ENCODE measurements at places on chromosomes 12 and 14.

DNA sequence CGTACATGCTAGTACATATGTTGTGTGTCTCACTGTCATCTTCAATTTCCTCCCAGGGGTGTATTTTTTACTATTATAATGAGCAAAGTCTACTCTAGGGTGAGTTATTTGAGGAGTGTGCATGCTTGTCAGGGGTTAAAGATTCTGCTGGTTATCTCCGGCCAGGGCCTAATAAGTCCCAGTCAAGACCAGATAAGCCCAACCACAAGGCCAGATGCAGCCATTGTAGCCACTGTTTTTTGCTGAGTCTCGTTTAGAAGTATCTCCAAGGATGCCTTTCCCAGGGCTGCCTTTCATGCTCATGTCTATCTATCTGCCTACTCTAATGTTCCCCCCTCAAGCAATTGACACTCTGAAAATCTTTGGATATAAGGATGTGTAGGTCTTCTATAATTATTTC, 300.5 kb downstream of the IPO8 start:
- DNase-seq: no peak

DNA sequence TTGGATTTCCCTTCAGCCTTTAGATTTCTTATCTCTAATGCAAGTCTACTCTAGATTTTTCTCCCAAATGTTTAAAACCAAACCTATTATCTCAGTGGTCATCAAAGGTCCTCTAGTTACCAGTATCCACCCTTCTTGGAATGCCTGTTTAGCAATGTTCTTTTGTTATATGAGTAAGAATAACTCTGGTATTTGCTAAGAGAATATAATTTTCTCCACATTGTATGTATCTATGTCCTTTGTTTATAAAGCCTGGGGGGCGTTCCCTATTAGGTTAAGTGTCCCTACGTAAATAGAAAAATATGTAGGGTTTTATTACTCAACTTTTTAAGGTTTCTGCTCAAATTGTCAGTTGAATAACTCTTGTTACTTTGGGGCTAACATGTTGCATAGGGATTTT, 27.3 kb downstream of the PPM1A start:
- no peak for DNase-seq

GRCh38 chr12:18676996-18677588, 60.7 kb downstream of the PLCZ1 start:
- DNase-seq: no peak

DNA sequence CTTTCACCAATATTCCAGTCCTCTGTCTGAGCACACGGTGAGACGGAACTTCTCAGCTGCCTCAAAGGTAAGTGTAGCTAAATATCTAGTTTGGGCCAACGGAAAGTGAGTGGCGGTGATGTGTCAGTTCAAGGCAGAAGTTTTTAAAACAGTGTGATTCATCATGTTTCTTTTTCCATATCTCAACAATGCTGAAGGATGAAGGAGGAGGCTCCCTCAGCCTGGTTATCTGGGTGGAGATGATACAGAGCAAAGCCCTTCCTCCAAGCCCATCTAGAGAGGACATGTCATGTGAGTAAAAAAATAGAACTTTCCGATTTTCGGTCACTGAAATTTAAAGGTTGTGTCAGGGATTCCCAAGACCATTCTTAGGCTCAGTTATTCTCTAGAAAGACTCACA, 13.1 kb upstream of the ANP32D start:
- DNase-seq: no peak

GRCh38 chr14:38209572-38210557, 2.2 kb downstream of the SSTR1 start:
- DNase-seq: peak; percentile 1

DNA sequence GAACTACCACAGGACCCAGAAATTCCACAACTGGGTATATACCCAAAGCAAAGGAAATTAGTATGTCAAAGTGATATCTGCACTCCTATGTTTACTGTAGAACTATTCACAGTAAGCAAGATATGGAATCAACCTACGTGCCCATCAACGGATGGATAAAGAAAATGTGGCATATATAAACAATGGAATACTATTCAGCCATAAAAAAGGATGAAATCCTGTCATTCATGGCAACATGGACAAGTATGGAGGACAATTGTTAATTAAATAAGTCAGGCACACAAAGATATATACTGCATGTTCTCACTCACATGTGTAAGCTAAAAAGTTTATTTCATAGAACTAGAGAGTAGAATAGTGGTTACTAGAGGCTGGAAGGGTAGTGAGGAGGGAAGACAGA, 97.0 kb downstream of the CEP83 start:
- no peak for DNase-seq

GRCh38 chr14:24440606-24441399, 1.8 kb downstream of the SDR39U1 start:
- DNase-seq: no peak

DNA sequence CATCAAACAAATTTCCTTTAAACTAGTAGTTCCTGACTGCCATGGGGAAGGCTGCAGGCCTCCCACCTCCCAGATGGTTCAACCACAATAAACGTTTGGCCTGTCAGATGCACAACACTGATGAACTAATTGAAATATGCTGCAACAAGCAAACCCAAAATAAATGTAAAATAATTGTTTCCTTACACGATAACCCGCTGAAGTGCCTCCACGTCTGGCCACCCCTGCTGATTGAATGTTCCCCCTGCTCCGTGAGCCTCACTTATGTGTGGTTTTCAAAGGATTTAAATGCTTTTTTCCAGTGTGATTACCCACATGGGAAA, 8.4 kb downstream of the PITPNM2 start:
- no peak for DNase-seq

GRCh38 chr12:56816491-56816890, 53.4 kb downstream of the HSD17B6 start:
- no peak for DNase-seq

DNA sequence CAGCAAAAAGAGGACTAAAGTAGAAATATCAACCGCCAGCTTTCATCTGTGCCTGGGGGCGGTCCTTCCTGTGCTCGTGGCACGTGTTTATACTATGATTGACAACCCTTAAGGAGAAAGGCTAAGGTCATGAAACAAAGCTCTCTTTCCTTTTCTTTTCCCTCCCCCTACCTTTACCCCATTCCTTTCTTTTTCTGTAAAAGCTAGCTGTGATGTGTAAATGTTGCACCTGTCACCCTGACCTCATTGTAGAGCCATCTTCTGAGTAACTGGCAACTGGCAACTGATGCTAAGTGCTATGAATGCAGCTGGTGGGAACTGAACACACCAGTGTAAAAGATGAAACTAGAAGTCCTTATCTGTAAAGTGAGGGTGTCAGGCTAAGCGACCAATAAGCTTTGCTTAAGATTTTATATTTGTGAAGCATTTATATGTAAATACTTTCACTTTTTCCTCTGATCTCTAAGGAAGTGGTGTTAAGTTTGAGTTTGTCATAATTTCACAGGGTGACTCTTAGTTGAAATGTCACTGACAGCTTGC, 102.8 kb upstream of the BCAT1 start:
- DNase-seq: peak; percentile 50
